Activated CD4-positive, CD25-positive, alpha-beta regulatory T cell treated with anti-CD3 and anti-CD28 coated beads, Interleukin-2, amount 50 U/mL, for 72 hours (primary cell): ENCODE measurements at places on chromosomes 1 and 21.

DNA sequence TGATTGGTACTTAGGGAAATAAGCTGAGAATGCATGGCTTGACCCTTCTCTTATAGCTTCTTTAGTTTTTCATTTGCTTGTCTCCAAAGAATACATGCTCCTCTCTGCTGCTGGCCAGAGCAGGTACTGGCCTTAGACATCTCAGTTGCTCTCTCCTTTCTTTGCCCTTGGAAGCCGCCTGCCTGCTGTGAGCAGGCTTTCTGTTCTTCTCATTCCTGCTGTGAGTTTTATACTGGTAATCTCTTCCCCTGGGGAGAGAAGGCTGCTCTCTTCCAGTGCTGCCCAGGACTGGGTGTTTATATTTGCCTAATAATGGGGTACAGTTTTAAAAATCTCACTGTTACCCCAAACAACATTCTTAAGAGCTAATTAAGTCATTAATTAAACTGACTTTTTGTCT is 323.5 kb upstream of the LRRC7 start:
- no peak for DNase-seq

DNA sequence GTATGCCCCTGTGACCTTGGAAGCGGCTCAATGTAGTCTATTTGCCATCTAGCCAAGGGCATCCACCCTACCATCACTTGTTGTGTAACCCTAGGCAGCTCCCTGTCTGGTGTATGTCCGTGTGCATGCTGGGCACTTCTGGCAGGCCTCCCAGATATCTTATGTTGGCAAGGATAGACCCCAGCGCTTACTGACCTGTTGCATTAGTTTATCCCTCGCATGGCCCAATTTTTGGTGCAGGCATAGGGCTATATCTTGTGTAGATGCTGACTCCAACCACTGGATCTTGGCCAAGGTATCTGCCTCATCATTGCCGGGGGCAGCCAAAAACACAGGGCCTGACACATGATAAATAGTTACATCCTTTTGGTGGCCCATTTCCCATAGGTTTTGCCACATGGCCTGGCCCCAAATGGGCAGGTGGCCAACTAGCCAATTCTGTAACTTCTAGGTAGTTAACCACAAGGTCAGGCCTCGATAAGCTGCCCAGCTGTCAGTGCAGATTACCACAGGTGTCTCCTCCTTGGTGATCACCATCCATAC is 14.0 kb upstream of the TBX19 start:
- no peak for DNase-seq

DNA sequence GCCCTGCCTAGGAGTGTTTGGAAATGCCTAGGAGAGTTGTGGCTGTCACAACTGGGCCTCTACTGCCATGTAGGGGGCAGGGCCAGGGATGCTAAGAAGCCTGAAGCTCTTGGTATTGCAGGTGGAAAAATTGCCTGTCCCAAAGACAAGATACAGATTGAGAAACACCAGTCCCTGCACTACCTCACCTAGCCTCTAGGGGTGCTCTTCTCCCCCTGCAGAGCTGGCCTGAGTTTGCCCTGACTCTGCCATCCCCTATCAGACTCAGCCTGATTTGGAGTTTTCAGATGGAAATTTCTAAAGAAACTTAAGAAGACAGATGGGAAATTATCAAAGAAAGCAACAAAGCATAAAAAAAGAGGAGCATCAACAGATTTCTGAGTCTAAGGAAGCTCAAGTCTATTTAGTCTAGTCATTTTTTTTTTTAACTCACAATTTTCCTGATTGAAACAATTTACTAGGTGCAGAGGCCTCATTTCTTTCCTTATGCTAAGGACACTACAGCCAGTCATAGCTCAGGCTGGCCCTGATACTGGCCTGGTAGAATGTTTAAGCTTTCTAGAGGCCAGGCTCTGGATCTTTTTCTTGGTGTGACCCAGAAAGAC is 61.4 kb upstream of the LRRN2 start:
- DNase-seq, result peak; percentile 57

DNA sequence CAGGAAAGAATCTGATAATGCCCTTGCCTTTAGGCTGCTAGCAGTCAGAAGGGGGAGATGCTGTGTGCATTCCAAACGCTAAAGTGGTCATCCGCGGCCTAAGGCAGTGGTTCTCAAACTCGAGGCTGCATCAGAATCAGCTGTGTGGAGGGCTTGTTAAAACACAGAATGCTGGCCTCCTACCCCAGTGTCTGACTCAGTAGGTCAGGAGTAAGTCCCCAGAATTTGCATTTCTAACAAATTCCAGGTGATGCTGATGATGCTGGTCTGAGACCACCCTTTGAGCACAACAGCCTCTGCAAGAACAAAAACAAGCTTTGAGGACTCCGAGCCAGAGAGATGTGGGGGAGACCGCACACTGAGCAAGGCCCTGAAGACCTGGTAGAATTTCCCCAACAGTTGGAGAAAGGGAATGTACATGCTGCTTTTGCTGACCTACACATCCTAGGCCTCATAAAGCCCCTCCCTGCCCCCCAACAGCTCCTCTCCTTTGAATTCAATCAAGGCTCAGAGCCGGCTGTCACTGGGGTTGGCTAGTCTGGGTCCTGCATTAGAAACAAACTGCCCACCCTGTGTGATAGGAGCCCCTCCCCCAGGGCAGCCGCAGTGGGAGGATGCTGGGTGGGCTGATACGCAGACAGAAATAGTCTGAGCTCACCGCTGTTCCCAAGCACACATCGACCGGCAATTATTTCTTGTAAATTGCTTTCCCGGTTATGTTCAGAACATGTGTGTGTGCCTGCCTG is 27.1 kb downstream of the SHISAL2A start:
- DNase-seq, result no peak

GRCh38 chr1:44654621-44655187 is 19.6 kb downstream of the TMEM53 start:
- no peak for DNase-seq

DNA sequence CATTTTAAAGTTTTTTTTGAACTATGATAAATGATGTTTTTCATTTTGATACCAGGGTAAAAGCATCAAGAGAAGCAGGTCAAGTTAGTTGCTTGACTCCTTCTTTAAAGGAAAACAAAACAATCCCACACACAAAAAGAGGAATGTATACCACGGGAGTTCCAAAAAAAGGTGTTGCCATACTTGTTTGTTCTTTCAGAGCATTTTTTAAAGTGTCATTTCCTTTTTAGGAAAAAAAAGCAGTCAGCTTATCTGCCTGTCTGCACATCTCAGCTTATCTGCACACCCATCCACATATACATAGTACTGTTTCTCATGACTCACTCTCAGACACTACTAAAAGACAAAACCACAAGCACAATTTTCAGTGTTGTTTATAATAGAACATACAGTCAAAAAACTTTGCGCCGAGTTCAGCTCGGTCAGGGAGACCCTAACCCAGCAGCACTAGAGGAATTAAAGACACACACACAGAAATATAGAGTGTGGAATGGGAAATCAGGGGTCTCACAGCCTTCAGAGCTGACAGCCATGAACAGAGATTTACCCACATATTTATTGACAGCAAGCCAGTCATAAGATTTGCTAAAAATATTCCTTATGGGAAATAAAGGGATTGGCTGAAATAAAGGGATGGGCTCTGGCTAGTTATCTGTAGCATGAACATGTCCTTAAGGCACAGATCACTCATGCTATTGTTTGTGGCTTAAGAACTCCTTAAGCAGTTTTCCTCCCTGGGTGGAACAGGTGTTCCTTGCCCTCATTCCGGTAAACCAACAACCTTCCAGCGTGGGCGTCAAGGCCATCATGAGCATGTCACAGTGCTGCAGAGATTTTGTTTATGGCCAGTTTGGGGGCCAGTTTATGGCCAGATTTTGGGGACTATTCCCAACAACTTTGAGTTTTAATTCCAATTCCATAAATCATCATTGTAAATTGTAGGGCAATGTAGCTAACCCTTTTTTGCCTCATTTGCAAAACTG is 11.4 kb upstream of the MNDA start:
- DNase-seq, result no peak

DNA sequence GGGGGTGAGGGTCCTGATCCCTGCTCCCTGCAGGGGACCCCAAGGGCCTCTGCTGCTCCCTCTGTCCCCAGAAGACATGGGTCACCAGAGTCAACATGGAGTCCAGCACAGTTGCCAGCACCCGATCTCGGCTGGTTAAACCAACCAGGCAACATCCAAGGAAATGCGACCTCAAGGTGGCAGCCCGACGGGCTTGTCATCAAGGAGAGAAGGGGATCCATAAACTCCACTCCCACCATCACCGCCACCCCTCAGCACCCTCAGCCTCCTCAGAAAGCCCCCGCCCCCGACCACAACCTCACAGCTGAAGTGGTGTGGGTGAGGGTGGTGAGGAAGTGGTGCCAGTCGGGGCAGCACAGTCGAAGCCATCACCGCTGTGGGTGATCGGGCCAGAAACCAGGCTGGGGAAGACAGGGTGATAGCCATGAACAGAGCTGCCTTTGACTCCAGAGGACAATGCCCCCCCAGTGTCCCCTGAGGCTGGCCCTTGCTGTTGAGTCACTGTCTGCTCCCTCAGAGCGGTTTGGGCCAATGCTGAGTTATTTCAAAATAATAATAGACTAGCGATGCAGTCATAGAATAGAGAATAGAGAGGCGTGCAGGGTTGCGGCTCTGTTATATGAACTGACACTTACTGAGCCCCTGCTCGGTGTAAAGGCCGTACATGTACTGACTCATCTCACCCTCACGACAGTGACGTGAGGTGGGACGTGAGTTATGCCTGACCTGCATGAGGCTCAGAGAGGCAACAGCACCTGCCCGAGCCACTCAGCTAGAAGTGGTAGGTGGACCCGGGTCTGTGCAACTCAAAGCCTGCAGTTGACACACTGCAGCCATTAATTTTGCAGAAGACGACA is 88.7 kb upstream of the IFFO2 start:
- no peak for DNase-seq

DNA sequence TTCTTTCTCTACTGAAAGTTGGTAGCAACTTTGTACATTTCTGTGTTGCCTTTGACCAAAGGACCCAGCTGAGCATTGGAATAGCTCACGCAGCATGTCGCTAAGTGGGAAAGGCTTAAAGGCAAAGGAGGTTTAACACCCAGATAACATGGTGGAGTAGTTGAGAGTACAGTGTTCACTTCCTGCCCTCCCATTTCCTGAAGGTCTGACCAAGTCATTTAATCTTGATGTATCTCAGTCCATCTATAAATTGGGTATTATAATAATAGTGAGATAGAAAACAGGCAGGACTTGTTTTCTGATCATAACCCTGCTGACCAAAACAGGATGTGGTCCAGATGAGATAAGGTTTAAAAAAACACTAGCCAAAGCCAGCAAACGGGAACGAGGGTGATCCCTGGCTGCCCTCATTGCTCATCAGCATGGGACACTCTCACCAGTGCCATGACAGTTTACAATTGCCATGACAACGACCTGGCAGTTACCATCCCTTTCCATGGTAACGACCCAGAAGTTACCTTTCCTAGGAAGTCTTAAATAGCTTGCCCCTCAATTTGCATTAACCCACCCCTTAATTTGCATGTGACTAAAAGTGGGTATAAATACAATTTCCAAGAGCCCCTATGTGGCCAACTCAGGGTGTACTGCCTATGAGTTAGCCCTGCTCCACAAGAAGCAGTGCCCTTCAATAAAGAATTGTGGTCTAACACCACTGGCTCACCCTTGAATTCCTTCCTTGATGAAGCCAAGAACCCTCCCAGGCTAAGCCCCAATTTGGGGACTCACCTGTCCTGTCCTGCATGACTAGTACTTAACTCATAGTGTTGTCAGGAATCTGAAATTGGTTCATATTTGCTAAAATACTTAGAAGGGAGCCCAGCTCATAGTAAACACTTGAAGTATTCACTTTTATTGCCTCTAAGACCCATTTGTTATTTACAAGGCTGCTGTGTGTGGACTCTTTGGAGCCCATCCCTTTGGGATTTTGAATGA is 28.4 kb upstream of the FHAD1 start:
- no peak for DNase-seq
